ENCODE measurements at places on chromosomes 6 and 20.

DNA sequence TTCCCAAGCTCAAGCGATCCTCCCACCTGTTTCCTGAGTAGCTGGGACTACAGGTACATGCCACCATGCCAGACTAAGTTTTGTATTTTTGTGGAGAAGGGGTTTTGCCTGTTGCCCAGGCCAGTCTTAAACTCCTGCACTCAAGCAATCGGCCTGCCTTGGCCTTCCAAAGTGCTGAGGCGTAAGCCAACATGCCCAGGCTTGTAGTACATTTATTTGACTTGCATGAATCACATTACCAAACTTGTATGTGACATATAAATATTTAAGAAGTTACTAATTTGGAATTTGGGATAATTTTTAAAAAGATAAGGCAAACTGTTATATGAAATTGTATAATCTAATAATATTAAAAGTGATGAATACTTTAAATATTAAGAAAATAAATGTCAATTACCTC is 157.6 kb downstream of the MCHR2 start:
- no peak for DNase-seq

GRCh38 chr20:53360852-53361251 is 232.8 kb downstream of the ZNF217 start:
- DNase-seq: no peak

DNA sequence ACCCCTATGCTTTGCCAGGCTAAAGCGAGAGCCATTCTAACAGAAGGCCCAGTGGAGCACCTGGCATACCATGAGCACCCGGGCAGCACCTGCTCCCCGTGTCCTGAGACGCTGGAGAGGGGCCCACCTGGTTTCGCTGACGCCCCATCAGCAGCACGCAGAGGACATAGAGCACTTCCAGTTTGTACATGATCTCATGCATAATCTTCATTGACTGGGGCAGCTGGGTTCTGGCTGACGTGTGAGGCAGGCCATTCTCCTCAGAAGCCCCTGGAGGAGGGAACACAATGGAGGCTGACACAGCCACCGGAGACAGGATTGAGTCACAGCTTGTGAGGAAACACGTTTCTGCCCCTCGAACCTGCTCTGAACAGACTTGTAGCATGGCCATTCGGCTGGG is 65.4 kb downstream of the MYH7B start:
- DNase-seq: no peak

- no peak for DNase-seq
These were observed 199.9 kb downstream of the DTNBP1 start for GRCh38 chr6:15462717-15463525.

DNA sequence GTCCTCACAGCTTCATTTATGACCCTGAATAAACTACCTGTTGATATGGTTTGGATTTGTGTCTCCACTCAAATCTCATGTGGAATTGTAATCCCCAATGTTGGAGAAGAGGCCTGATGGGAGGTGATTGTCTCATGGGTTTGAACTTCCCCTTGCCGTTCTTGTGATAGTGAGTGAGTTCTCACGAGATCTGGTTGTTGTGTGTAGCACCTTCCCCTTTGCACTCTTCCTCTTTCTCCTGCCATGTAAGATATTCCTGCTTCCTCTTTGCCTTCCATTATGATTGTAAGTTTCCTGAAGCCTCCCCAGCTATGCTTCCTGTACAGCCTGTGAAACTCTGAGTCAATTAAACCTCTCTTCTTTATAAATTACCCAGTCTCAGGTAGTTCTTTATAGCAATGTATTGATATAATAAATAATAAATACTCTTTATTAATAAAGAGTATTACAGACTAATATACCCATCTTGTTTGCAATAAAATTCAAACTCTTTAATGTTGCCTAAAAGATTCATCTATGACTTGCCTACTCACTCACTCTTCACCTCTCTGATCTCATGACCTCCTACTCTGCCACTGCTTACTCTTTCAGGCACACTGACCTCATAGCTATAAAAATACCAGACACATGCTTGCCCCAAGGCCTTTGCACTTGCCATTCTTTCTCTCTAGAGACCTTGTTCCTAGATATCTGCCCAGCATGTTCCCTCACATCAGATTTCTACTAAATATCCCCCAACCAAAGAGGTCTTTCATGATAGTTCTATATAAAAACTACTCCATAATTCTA is 256.4 kb upstream of the MARCKS start:
- DNase-seq: no peak

GRCh38 chr6:146948790-146949342 is 255.4 kb upstream of the STXBP5 start:
- no peak for DNase-seq

GRCh38 chr20:61125546-61126180 is 126.4 kb upstream of the CDH4 start:
- no peak for DNase-seq

- DNase-seq: no peak
These were observed 191.4 kb upstream of the FAM83B start for GRCh38 chr6:54655162-54655561.

DNA sequence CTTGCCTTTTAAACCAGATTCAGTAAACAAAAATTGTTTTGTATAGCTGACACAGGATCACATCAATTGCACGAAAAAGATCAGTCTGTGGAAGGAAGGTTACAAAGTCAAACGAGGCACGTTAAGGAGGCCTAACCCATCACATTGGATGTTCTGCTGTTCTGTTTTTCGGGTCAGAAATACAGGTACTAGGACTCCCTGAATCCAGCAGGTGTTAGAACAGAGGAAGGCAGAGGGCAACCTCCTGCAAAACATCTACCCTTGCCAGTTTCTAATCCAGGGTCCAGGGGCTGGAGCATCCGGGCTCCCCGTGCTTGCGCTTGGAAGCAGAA is 64.6 kb downstream of the PLG start:
- DNase-seq: no peak

GRCh38 chr20:48017992-48018391 is 232.7 kb upstream of the SULF2 start:
- no peak for DNase-seq

GRCh38 chr6:20658053-20658452 is 123.8 kb downstream of the CDKAL1 start:
- no peak for DNase-seq

DNA sequence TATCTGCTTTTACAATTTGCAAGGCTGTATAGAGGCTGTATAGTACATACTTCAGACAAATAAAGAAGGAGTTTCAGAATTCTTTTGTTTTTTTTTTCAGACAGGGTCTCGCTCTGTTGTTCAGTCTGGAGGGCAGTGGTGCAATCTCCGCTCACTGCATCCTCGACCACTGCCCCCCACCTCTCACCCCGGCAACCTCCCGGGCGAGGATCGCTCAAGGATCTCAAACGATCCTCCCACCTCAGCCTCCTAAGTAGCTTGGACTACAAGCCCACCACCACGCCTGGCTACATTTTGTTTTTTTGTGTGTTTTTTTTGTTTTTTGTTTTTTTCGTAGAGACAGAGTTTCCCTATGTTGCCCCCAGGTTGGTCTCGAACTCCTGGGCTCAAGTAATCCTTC is 1.8 kb downstream of the FASTKD5 start:
- no peak for DNase-seq

DNA sequence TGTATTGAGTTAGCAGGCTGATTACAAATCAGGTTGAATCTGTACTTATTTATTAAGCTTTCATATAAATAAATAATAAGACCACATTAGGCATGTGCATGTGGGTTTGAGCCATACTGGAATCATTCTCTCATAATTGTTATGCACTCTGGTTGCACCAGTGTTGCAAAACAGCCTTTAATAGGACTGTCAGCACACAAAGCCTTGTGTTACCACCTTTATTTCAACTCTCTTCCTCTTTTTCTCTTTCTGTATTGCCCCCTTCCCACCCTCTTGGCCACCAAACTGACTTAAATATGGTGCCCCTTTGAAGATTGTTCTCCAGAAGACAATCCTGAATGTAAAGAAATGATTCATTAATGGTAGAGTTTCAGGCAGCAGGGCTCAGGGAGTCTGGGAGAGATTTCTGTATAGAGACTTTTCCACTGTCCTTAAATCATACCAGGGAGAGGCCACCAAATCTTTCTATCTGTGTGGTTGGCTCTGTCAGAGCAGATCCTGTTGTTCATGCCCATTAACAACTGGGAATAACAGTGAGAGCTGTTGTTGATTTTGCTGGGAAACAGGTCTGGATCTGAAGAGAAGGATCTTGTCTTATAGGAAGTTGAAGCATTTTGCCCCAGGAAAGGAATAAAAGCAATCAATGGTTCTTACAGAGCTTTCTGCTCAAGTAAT is 131.6 kb upstream of the SOX4 start:
- no peak for DNase-seq

DNA sequence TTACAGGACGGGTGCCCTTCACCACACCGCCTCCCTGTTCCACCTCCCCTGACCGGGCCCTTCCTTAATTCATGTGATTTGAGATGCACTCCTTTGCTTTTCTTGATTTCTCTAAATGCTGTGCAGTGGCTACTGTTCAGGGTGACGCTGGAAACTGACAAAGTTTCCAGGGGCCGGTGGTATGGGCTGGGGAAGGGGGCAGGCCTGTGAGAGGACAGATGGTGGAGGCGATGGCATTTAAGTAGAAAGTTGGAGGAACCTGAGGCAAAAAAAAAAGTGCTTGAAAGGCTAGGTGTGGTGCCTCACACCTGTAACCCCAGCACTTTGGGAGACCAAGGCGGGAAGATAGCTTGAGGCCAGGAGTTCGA is 121.6 kb upstream of the RNF24 start:
- DNase-seq: no peak

- no peak for DNase-seq
These were observed 69.7 kb upstream of the PMEPA1 start for GRCh38 chr20:57779401-57780003.

DNA sequence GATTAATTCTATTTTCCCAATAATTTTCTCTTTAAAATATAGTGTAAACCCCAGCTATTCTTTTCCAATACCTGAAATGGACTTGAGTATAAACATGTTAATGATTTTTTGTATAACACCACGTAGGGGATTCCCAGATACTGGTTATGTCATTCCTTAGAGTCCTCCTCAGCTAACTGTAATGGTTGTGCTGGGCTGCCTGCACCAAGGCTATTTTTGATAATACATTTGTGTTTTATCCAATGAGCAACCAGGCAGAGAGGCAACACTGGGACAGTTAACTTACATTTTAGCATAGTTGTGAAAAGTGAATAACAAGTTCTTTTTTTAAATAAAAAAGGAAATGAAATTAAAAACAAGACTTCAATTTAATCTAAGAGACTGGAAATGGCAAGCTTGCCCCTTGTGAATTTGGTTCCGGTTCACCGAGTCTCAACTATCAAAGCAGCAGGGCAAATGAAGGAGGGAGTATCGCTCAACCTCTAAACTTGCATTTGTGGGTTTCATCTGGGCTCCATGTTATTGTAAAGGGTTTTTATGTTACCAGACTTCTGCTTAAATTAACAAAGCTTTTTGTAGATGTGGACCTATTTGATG is 18.8 kb upstream of the BACH2 start:
- DNase-seq: no peak

- no peak for DNase-seq
These were observed 689 bp upstream of the PFDN4 start for GRCh38 chr20:54207053-54207742.

DNA sequence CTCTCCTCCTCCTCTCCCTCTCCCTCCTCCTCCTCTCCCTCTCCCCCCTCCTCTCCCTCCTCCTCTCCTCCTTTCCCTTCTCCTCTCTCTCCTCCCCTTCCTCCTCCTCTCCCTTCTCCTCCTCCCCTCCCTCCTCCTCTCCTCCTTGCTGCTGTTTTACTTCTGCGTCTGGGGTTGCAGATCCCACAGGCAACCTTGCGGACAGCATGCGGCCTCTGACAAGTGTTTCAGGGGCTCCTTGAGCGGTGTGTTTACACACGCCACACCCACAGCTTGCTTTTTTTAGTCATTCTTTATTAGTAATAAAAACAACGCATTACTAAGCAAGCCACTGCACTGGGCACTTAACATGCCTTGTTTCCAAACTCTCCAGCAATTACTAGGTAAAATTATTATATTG is 81.9 kb downstream of the TFAP2C start:
- no peak for DNase-seq

DNA sequence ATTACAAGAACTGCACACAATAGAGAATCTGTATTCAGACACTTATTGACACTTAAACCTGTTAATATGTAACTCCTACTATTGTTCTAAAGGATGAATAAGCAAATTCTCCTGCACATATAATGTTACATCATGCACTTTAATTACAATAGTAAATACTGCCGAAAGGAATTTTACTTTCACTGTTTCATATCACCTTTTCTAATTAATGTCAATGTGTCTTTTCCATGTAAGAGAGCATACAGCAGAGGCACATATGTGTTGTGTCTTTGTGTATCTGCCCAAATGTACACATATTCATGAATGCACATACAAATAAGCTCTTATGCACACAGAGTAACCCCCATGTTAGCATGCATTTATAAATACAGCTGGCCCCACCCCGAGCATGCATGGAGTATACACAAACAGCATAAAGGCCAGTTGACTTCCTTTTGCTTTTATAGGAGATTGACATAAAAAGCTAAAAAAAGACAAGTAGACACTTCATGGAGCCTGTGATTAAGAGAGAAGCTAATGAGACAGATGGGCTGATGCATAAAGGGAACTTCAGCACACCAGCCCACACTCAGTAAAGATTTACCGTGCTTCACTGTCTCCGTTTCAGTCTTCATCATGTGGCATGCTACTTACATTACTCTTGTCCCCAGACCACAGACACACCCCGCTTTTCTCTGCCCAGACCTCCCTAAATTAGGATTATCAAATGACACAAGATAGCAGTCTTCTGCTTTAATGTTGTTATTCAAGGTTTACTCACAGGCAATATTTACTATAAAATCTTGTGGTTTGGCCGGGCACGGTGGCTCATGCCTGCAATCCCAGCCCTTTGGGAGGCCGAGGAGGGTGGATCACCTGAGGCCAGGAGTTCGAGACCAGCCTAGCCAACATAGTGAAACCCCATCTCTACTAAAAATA is 184.6 kb downstream of the ATXN1 start:
- DNase-seq: no peak

DNA sequence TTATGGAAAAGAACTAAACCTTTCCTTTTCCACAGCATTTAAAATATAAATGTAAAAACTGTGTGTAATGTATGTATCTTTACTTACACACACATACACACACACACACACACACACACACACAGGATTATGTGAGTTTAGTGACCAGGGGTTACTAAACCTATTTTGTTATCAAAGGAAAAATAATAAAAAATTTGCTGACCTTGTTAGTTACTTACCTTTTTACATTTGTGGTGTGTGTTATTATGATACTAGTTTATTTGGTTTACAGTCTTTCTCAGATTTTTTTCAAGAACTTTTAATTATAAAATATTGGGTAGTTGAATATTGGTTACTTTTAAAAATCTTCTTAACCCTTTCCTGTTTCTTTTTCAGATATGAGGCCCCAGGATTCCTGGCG is 15.7 kb downstream of the NKX2-4 start:
- no peak for DNase-seq

DNA sequence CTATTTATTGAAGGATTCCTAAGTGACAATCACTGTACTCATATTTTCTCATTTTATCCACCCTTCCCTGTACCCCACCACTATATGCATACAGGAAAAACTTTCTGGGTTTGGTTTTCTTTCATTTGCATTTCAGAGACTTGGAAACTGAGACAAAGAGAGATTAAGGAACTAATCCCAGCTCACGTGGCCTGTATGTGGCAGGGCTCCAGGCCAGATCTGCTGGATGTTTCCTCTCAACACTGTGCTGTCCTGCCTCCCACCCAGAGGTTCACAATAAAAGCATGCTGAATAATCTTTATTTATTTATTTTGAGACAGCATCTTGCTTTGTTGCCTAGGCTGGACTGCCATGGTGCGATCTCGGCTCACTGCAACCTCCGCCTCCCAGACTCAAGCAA is 50.2 kb downstream of the CEP162 start:
- no peak for DNase-seq

All from right kidney (tissue), 9 donors.